ENCODE measurements at places on chromosomes 13 and 19.

DNA sequence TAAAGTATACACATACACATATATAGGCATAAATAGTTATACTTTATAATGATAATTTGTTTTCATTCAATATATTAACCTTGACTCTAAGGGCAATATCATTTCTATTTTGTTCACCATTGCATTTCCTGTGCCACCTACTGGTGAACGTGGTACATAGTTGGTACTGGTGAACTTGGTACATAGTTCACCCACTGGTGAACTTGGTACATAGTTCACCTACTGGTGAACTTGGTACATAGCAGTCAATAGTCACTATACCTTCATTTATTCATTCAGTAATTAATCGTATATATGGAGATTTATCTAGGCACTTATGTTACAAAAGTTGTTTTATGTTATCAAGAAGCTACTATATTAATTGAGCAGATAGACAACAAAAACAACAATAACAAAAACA lies 172.6 kb upstream of the ATXN8OS start:
- peak; percentile 18 for DNase-seq

DNA sequence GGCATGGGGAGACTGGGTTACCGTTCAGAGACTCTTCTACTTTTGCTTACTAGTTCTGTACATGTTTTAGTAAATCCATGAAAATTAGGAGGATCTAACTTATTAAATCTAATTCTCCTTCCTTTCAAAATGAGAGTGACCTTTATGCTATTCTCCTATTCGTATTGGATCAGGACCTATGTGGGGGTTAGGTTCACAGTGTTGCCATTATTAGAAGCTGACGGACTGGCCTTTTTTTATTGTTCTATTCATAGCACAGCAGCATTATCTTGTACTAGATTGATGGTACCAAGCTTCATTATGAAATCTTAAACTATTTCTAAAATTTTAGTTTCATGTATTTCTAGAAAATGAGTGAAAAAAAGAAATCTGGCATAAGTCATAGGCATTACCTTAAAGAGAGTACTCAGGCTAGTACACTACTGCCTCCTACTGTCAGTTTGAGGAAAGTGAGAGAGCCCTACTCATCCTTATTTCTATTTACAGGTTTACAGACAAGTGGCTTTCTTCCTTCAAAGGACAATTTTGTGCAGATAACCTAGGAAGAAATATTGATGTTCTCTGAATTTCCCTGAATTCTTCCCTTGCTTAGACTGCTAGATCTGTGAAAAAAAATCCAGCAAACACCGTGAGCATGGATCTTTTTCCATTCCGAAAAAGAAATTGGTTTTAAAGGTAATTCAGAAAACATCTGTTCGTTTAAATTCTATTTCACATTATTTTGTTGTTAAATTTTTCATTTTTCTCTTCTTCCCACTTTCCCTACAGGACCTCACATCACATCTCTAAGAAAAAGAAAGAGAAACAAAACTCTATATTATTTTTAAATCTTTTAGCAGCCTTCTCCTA lies 485.5 kb downstream of the DIAPH3 start:
- peak; percentile 50 for DNase-seq

- DNase-seq = no peak
Measured at GRCh38 chr13:80877209-80877943, 536.5 kb upstream of the SPRY2 start.

DNA sequence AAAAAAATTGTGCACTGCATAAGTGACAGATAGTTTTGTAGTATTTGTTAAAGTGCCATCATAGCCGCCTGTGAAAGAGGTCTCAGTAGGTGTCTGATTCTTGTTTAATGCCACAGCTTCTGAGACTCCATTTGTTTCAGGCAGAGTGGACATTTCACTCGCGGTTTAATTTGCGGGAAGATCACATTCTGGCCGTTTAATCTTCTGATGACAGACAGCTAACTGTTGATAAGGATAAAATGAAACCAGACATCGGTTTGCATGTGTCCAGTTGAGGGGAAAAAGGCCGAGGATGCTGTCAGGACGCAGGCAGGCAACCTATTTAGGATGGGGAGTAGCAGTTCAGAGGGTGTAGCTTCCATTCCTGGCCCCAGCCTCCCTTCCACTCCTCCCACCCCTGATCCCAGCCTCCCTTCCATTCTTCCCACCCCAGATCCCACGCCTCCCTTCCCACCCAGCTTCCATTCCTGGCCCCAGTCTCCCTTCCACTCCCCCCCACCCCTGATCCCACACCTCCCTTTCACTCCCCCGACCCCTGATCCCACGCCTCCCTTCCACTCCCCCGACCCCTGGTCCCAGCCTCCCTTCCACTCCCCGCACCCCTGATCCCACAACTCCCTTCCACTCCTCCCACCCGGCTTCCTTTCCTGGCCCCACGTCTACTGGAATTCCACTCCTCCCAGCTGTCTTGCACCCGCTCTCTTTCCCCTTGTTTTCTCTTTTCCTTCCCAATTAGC lies 23.8 kb downstream of the ATP11A start:
- DNase-seq = no peak

DNA sequence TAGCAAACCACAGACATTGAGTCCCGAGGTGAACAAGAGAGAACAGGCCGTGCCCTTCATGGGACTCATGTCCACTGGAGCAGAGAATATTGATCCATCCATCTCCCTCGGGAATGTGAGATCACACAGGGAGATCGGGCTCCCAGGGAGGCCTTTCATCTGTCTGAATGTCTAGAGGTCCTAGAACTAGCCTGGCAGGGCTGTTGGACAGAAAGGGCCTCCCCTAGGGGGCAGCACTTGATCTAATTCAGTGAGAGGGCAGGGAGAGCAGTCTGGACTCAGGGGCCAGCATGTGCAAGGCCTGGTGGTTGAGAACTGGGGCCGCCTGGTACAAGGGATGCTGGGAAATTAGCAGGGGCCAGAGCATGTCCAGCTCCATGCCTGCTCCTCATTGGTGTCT lies 4.3 kb downstream of the RUVBL2 start:
- peak; percentile 52 for DNase-seq

DNA sequence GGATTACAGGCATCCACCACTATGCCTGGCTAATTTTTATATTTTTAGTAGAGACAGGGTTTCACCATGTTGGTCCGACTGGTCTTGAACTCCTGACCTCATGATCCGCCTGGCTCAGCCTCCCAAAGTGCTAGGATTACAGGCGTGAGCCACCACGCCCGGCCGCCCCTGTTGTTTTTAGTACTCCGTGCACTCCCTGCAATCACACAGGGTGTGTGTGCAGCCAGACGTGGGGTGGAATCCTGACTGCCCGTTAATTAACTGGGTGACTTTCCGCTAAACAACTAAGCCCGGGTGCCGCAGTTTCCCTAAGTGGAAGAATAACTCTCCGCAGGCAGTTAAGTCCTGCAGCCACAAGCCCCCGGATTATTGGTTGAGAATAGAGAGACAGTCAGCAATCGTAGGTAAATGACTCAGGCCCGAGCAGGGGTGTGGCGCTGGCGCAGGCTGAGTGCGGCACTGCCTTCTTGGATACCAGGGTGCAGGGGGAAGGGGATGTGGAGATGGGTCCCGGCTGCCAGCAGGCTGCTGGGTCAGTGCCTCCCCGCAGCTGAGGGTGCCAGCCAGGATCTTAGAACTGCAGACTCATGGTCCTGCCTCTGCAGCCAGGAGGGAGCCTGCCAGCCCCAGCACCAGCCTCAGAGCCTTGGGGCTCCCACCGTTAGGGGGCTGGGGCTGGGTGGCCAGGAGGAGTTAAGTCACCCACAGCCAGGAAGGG lies 6.1 kb upstream of the FXYD3 start:
- no peak for DNase-seq

DNA sequence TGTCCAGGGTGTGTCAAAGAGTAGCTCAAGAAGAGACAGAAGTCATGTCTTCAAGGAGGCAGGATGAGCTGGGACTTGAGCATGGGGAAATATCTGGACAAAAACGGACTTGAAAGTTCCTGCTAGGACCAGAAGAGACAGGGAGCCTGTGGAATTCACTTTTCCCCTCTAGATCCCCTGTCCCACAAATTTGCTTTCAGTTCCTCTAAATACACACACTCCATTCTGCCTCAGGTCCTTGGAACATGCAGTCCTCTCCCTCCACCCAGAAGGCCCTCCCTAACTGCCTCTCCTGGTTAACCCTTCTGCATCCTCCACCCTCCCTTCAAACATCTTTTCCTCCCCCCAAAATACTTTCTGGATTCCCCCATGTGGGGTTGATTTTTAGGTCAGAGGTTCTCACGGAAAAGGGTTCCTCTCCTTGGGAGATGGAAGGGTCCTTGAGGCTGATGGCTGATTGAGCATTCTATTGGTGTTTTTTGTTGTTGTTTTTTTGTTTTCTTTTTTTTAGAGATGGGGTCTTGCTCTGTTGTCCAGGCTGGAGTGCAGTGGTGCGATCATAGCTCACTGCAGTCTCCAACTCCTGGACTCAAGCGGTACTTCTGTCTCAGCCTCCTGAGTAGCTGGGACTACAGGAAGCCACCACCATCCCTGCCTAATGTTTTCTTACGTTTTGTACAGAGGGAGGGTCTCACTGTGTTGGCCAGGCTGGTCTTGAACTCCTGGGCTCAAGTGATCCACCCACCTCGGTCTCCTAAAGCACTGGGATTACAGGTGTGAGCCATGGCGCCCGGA lies 6.9 kb upstream of the RETN start:
- DNase-seq = no peak

GRCh38 chr19:36950335-36951119 lies 34.4 kb downstream of the ZNF568 start:
- DNase-seq = no peak

DNA sequence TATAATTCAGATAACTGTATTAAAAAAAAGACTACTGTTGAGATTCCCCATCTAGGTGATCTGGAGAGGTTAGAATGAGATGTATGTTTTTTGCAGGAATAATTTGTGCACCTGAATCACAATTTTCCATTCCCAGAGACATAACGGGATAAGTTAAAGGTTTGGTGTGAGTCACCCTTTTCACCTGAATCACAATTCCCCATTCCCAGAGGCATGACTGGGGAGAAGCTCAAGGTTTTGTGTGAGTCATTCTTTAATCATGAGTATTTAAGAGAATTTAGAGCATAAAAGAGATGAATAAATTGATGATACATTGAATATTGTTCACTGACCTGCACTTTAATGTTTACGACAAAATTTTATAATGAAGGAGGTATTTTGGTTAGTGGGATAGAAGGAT lies 9.0 kb downstream of the OR7A5 start:
- no peak for DNase-seq
